ENCODE measurements at places on chromosomes 6 and 20. TPM values are rescaled to one million over a fixed set of nuclear protein-coding genes. Genes with fewer than 3 reads are reported as not detected.

- no peak for DNase-seq
These were observed 18.9 kb downstream of the VPS52 start for GRCh38 chr6:33252759-33253158.

CDH4 gene
- total RNA-seq, result not detected

SLPI gene
- total RNA-seq, result not detected

CLDN20 gene
- total RNA-seq, result not detected

GRCh38 chr6:88858455-88858854 is 105.0 kb downstream of the RNGTT start:
- no peak for DNase-seq
